ENCODE measurements at places on chromosomes 12 and 14.
A peak's percentile ranks its signal among the peaks of the same experiment; 100 is the strongest.

GRCh38 chr12:102652645-102653313 is 172.4 kb upstream of the IGF1 start:
- no peak overlapping the region for H3K4me3 ChIP-seq
- H3K36me3 ChIP-seq = no peaks in the 10 kb centered on the region

DNA sequence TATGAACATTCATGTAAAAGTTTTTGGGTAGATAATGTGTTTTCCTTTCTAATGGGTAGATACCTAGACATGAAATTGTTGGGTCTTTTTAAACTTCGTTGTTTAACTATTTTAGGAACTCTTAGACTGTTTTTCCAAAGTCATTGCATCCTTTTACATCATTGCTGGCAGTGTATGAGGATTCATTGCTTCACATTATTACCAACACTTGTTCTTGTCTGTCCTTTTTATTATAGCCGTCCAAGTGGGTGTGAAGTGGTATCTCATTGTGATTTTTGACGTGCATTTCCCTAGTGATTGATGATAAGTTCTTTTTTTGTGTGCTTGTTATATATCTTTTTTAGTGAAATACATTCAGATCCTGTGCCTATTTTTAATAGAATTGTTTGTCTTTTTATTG is 39.4 kb downstream of the USP15 start:
- peaks cover 5% of the 10 kb centered on the region for H3K4me1 ChIP-seq
- H3K4me3 ChIP-seq = no peak overlapping the region
- H3K36me3 ChIP-seq = peaks cover 66% of the 10 kb centered on the region
- no peak for DNase-seq
- no peak overlapping the region for H3K27ac ChIP-seq

DNA sequence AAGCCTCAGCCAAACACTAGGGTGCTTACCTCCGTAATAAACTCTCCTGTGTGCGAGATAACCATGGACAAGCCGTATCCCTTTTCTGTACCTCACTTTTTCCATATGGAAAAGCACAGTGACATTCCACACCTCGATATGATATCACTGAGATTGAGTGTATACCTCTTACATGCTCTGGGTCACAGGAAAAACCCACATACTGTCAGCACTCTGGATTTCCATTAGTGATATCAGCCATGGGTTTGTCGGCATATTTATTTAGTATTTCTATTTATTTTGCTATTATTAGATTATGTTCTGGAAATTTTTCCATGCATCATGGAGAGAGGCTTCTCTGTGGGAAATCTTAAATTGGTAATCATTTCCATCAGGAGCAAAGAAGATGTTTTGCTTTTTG is 28.0 kb upstream of the DAAM1 start:
- no peak for DNase-seq
- no peaks in the 10 kb centered on the region for H3K27me3 ChIP-seq
- H3K4me3 ChIP-seq = no peak overlapping the region
- no peak overlapping the region for H3K27ac ChIP-seq

DNA sequence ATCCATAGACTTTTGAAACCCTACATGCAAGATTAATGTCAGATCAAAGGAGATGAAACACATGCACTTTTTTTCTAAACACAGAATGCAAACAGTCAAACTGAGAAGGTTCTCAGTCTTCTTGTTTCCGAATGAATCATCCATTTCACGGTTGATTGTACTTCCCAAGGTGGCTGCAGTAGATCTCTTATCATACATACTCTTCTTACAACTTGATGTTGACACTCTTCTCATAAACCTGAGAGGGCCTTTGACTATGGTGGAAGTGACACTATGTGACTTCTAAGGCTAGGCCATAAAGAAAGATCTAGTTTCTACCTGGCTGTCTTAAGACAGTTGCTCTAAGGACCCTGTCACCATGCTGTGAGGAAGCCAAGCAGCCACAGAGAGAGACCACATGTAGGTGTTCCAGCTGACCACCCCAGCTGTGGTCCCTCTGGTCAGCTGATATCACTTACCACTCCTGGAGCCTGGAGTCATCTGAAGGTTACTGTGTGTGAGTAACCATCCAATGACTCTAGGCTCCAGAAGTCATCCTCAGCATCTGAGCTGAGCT is 67.2 kb upstream of the HMGA2 start:
- no peak overlapping the region for H3K27ac ChIP-seq
- DNase-seq = no peak
- peaks cover 8% of the 10 kb centered on the region for H3K27me3 ChIP-seq
- H3K36me3 ChIP-seq = no peaks in the 10 kb centered on the region
- no peaks in the 10 kb centered on the region for H3K4me1 ChIP-seq

DNA sequence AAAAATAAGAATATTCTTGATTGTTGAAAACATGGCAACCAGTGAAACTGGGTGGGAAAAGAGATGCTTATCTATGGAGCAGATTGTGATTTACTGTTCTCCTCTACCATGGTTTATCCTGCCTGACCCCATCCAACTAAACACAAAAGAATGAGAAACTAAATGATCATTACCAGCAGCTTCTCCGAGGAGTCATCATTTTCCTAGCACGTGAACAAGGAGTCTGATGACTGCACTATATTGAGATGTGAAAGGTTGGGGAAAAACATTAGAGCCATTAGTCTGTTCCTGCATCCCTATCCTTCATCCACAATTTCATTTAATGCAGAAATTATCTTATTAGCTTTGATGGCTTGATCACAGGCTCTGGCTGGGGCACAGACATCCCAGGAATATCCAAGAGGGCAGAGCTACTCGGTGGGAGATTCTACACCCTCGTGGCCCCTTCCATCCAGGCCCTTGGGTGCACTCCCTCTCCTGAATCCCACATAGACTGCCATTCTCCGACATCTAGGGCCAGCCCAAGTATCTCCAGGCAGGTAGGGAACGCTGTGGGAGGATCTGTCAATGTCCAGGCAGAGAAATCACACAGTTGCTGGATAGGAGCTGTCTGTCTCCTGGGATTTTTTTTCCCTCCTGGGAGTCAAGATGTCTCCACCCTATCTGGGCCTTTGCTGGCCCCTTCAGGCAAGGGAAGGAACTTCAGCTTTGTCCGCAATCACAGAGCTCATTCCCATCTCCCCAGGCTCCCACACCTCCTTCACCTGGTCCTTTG is 43.3 kb upstream of the DHRS4 start:
- H3K27ac ChIP-seq = no peak overlapping the region
- no peak overlapping the region for H3K4me3 ChIP-seq
- peak; percentile 50 for DNase-seq
- no peaks in the 10 kb centered on the region for H3K4me1 ChIP-seq
- peaks cover 76% of the 10 kb centered on the region for H3K27me3 ChIP-seq

DNA sequence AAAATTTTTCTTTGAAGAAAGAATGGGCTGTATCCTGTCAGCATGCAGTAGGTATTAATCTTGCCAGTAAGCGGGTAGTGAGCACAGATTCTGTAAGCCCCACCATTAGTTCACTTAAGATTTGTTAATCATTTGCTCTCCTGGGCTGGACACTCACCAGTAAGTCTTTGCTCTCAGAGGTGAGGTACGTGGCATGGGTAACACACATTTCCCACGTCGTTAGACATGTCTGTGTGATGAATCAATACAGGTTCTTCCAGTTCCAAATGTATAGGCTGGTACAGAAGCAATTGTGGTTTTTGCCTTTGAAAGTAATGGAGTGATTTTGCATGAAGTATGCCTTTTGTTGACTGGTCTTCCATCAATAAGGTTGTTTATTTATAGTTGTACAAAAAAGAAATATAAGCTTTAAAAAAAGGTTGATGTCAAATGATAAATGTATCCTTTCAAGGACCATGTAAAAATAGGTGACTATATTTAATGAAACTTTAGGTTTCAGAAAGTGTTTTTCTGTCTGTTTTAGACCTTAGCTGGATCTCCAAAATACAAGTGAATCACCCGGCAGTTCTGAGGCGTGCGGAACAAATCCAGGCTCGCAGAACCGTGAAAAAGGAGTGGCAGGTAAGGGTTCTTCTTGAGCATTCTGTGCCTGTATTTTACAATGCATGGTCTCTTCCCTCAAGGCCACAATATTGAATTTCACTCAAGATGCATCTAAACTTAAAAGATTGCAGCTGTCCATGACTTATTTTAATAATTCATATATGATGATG is 45.5 kb downstream of the DERA start:
- no peak overlapping the region for H3K27ac ChIP-seq
- peaks cover 4% of the 10 kb centered on the region for H3K4me1 ChIP-seq
- no peak overlapping the region for H3K4me3 ChIP-seq
- no peaks in the 10 kb centered on the region for H3K27me3 ChIP-seq
- no peak for DNase-seq

DNA sequence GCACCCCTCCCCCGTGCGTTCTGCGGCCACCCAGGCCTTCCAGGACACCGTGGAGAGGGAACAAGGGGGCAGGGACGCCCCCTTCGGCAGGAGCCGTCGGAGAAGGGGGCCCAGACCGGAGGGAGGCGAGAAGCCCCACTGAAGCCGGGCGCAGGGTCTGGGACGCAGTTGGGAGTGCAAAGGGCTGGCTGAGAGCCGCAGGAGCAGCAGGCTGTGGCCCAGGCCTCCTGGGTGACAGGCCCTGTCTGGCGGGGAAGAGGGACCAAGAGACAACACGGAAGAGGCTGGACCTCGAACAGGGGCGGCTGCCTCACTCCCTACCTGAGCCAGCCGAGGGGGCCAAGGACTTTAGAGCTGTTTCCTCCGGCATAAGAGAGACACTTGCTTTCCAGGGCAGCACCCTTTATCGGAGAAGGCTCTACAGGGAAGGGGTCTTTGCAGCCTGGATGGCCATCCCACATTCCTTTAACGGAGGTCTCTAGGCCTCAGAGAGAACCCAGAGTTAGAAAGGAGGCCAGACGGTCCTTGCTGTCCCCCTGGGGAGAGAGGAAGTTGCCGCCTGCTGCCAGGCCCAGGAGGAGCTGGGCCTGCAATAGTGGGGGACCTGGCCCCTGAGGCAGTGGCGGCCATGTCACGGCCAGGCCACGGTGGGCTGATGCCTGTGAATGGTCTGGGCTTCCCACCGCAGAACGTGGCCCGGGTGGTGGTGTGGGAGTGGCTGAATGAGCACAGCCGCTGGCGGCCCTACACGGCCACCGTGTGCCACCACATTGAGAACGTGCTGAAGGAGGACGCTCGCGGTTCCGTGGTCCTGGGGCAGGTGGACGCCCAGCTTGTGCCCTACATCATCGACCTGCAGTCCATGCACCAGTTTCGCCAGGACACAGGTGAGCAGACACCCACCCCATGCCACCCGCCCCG is 1.3 kb downstream of the DTX1 start:
- H3K4me3 ChIP-seq = peak overlapping the region; percentile 29
- H3K4me1 ChIP-seq = peaks cover 10% of the 10 kb centered on the region
- no peaks in the 10 kb centered on the region for H3K36me3 ChIP-seq
- no peak overlapping the region for H3K27ac ChIP-seq
- peaks cover 50% of the 10 kb centered on the region for H3K27me3 ChIP-seq

- no peak overlapping the region for H3K27ac ChIP-seq
- no peaks in the 10 kb centered on the region for H3K27me3 ChIP-seq
- no peak for DNase-seq
- peaks cover 24% of the 10 kb centered on the region for H3K4me1 ChIP-seq
These were observed 47.7 kb downstream of the PSMA6 start for GRCh38 chr14:35339761-35340406.
